Stimulated activated CD4-positive, alpha-beta T cell treated with anti-CD3 and anti-CD28 coated beads, Interleukin-4, amount 100 ng/mL, for 4 hours (primary cell): ENCODE measurements at places on chromosomes 5 and 9.

GRCh38 chr5:178304761-178305645 lies 72.4 kb upstream of the PHYKPL start:
- no peak for DNase-seq

- no peak for DNase-seq
These were observed 246.6 kb downstream of the SLCO4C1 start for GRCh38 chr5:102049517-102049916.

DNA sequence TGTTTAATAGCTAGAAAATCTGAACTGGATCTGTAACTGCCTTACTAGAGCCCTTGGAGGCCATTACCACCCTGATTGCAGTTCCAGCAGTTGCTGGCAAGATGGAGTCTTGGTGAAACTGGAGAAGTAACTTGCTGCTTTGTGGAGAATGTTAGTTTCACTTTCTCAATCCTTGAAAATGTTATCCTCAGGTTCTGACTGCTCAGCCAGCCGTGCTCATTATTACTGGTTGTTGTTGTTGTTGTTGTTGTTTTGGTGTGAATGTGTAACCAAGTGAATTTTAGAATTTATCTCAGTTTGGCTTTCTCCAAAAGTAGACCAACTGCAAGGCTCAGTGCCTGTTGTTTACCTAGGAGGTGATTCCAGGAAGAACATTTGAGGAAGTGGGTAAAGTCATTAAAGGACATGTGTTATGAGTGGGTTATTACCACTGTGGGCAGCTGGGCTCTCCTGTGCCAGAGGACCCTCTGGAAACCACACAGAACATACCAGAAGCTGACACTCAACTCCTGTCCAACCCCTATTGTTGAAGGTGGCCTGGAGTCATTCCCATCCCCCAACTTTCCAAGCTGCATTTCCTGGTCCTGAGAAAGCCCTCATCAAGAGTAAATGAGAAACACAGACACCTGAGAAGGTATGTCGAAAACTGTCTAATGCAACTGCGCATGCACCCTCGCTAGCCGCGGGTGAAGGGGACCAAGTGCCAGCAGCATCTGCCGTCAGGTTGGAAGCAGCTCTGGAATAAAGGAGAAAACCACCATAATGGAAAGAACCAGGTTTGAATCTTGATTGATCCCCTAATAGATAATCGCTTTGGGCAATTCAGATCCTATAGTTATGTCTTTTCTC lies 111.6 kb downstream of the CMYA5 start:
- no peak for DNase-seq

DNA sequence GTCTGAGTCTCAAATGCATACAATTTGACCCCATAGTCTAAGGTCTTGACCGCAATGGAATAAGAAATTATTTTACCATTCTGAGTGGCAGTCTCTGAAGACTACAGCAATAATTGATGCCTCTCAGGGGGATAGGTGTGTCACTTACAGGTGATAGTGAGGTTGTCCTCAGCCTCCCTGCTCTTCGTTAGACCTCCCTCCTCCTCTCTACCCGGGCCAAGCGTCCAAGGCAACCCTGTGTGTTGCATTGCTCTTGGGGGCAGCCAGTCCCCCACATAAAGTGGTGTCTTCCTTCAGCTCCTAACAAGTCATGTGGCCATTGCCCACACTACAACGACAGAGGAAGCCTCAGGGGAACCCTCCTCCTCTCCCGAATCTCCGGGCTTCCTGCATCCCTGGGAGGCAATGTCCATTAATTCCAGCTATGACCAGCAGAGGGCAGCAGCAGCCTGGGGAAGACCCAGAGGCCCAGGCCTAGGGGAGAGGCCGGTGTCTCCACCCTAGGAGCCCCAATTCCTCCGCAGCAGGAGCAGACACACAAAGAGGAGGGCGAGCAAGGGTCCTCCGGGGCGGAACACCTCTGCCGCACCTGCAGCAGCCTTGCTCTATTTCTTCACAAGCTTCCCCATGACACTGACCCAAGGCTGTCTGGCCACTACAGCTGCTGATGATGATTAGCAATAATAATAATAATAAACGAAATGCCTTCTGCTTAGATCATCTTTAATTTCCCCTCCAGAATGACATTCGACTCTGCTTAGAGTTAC lies 134.8 kb downstream of the KCNIP1 start:
- DNase-seq = peak; percentile 31

- DNase-seq = no peak
These were observed 464.4 kb upstream of the TUSC1 start for GRCh38 chr9:26142631-26143030.

- no peak for DNase-seq
These were observed 7.0 kb downstream of the CENPP start for GRCh38 chr9:92332577-92333281.

- no peak for DNase-seq
These were observed 216.3 kb downstream of the TMEM232 start for GRCh38 chr5:110510146-110510545.

GRCh38 chr9:71048280-71048679 lies 73.1 kb downstream of the TRPM3 start:
- DNase-seq = no peak

- no peak for DNase-seq
These were observed 7.5 kb downstream of the OBP2B start for GRCh38 chr9:133201424-133202144.

DNA sequence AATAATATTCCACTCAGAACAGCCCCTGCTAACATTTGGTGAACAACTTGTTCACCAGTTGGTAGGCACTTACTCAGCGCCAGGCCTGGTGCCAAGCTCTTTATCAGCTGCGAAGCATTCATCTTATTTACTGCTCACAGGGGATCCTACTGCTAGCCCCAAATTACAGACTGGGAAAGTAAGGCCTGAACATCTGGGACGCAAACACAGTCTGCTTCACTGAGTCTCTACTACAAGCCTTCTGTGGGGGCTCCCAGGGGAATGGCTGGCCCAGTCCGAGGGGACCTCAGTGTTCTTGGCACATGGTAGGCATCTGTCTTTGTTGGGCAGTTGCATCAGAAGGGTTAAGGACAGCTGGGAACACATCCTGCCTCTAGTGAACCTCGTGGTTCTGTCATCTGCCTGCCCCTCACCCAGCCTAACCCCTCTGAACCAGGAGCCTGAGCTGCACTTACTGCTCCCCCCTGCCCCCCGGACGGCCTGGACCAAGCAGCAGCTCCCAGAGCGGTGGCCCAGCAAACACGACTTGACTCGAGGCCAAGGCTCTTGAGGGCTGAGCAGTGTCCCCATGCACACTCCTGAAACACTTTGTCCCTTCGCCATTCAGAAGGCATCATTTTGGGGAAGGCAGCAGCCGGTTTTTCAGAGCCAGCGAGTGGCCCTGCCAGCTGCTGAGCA lies at the start of gene PHYHD1:
TSS of gene PHYHD1 (plus strand) at position 602 of the 678 bp plus-strand sequence. CDS start 1,342 bp downstream, outside the sequence.
- DNase-seq = no peak

GRCh38 chr9:121598167-121598964 lies 53.1 kb upstream of the DAB2IP start:
- DNase-seq = no peak

DNA sequence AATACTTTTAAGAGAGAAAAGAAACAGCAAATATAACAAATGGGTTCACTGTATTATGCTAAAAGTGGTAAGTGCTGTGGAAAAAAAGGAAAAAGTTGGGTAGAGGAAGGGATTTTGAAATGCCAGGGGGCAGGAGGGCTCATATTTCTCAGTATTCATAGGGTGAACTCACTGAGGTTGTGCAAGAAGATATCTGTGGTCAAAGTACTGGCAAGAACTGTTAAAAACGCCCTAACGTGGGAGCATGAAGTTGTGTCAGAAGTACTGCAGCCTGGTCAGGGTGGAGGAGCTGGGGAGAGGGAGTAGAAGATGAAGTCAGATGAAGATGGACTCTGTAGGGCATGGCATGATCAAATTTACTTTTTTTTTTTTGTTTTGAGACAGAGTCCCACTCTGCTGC lies 31.2 kb upstream of the SLC28A3 start:
- no peak for DNase-seq

GRCh38 chr5:154630410-154630809 lies 124.8 kb upstream of the LARP1 start:
- no peak for DNase-seq

DNA sequence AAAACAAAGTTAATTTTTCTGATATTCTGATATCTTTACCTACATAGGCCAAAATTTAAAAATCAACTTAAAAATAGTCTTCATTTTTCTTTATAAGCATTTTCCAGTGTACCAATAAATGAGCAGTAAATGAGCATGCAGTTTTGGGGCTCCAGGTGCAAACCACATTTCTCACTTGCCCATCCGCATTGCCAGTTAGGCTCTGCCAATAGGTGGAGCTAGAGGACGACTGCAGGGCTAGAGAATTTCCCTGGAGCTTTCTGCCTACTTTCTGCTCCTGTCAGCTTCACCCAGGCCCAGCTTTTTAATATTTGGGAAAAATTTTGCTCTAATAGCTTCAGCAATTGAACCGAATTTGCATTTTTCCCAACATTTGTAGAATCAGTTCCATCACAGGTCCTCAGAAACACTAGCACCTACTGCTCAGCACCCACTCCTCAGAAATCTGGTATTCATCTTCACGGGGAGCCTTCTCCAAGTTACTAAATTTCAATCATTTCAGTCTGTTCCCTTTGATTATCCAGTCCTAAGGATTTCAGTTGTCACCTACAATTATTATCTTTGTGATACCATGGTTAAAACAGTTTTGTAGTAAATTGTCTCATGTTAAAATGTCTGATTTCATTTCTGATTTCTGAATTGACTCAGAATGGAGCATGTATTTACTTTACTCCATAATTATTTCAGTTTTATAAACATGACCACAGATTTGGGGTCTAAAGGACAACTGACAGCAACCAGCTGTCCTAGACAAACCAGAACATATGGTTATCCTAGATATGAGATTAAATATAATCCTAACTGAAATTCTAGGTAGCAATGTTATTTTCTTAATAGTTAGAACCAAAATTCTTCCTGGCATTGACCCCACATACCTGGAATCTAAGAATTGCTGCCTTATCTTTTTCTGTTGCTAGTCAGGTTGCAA lies 104.6 kb upstream of the FAM174A start:
- DNase-seq = peak; percentile 29

GRCh38 chr9:69945671-69946141 lies 97.9 kb upstream of the MAMDC2 start:
- DNase-seq = no peak
